CD14-positive monocyte (primary cell): ENCODE measurements at places on chromosomes 7 and 10.
A peak's percentile ranks its signal among the peaks of the same experiment; 100 is the strongest.

DNA sequence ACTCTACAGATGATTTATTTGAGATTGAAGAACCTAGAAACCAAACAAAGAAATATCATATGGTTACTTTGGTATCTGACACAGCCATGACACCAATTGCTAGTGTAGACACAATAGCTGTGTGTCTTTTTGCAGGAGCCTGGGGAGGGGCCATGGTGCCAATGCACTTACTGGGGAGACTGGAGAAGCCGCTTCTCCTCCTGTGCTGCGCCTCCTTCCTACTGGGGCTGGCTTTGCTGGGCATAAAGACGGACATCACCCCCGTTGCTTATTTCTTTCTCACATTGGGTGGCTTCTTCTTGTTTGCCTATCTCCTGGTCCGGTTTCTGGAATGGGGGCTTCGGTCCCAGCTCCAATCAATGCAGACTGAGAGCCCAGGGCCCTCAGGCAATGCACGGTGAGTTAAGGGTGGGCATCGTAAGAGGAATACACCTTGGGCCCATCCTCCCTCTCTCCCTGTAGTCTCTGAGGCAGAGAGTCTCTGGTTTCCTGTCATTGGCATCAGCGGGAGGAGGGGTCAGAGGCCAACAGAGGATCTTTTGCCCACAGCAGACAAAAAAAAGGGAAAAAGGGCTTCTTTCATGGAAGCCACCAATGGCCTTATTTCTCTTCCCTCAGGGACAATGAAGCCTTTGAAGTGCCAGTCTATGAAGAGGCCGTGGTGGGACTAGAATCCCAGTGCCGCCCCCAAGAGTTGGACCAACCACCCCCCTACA is 1.2 kb downstream of the TMEM139 start:
- no peak for DNase-seq

GRCh38 chr7:2713370-2713769 is 25.4 kb downstream of the AMZ1 start:
- DNase-seq = peak; percentile 49

DNA sequence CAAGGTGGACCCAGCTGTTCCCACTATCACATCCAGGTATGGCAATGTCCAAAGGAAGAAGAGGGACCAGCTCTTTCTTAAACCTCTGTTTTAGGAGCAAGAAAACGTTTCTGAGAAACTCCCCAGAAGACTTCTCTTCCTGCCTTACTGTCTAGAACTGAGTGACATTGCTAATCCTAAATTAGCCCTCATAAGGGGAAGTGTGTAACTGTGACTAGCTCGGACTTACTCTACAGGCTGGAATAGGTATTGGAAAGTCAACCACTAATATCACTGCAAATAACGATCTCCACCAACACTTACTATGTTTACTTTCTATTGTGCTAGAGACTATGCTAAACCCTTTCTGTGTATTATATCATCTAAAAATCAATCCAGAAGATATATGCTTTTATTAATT is 49.9 kb upstream of the RELN start:
- no peak for DNase-seq

GRCh38 chr10:17647326-17647725 is 3.4 kb downstream of the STAM start:
- peak; percentile 34 for DNase-seq

DNA sequence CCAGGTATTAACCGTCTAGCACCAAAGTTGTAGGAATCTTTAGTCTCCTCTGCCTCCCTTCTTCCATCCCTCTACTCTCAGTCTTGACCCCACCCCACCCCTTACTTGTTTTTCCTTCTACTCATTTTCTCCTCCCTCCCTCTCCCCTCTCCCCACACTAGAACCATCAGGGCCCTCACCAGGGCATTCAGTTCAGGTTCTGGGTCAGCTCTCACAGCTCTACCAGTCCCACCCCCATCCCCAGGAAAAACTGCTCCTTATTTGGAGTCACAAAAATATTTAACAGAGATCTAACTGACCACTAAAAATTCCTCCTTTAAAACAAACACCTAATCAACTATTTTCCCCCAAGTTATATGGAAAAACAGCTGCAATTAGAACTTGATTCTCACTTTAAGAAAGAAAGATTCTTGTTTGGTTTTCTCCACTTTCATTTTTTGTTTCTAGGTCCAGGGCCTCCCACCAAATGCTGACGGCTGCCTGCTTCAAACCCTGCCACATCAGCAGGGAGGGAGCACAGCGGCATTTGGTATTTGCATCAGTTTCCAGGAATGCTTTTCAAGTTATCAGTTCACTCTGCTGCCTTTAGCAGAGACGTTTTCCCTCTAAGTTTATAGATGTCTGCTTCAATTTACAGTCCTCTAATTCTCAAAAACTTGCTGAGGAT is 2.8 kb upstream of the COL1A2 start:
- no peak for DNase-seq
